OCI-M1 (cell line): ENCODE measurements at places on chromosomes 13 and 19.

GRCh38 chr19:17659996-17660395 is 28.2 kb downstream of the UNC13A start:
- DNase-seq = no peak

DNA sequence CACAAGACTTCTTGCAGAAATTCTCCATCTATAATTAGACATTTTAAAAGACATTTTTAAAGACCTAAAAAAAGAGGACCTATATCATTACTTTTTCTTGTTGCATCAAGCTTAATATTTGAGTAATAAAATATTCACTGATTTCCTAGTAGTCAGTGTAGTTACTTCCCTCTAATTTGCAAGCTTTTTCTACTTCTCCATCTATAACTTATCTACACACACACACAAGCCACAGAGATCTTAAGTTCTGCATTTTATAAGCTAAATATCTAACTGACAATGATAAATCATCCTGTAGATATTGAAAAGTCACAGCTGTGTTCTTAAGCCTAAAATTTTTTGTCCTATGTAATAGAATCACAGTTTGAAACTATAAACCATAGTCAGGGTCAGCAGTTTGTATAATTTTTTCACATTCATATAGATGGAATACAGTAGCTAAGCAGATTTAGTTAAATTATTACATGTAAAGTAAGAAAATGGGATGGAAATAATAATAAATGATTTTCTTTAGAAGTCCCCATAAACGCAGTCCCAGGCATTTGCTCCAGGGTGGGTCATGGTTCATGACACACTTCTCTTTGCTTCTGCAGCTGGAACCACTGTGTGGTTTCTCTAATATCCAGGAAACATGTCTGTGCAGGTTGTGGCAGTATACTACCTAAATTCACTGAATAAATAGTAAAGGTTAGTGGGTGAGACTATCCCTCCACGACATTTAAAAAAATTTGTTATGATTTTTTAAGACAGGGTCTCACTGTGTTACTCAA is 60.2 kb downstream of the ESD start:
- peak; percentile 87 for DNase-seq

DNA sequence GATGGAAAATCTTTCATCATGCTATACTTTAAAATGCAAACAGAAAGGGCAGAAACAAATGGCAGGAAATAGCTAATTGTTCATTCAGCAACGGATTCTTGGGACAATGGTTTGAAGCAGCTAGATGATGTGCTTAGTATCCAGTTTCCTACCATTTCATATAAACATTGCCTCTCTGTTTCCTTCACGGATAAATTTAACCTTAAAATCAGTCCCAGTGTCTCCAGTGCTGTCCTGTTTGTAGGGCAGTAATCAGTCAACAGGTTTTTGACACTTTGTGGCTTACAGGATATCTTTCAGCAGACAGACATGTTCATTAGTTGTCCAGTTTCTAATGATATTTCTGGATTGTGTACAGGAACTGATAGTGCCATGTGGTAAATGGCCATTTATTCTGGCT is 24.7 kb upstream of the RB1 start:
- no peak for DNase-seq

- DNase-seq = peak; percentile 13
Measured at GRCh38 chr13:42328672-42329071, 56.7 kb downstream of the AKAP11 start.

DNA sequence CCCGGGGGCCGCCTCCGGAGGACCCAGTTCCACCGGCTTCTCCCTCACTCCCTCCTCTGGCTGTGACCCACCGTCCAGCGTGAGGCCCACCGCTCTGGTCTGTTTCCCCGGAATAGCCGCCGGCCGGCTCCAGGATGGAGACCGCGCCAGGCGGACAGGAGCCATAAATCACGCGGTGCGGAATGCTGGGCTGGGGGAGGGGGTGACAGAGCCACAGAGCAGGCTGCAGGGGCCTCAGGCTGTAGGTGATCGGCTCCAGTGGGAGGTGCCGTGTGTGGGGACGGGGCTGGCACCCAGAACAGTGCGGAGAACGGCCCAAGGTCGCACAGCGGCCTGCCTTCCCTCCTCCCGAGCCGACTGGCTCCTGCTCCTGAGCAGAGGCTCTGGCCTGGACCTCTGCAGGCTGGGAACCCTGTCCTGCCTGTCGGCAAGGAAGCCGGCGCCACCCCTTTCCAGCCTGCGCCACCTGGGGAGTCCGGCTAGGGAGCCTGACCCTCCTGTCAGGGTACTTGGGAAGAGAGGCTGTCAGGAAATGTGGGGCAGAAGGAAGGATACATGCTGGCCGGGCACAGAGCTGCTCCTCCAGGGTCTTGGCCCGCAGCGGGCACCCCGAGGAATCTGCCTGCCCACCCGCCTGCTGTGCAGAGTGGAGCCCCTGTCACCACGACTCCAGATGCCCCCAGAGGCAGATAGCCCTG is 8.3 kb downstream of the PIAS4 start:
- no peak for DNase-seq

DNA sequence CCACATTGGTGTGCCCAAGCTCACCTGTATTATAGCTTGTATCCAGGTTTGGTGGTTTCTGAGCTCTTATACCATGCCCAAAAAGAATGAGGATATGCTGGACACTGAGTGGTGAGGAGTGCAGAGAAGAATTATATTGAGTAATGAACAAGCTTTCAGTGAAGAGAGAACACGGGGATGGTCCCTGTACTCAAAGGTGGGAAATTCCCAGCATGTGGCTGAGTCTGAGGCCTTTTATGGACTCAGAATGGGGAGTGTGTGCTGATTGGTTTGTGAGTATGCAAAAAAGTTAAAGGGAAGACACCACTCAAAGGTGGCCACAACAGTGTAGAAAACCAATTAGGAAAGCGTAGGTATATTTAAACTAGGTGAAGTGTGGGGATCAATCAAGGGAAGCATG is 191.2 kb upstream of the SLITRK6 start:
- DNase-seq = no peak

- no peak for DNase-seq
Measured at GRCh38 chr13:49645451-49645850, 17.1 kb downstream of the ARL11 start.
